Left renal cortex interstitium (tissue), 4 donors: ENCODE measurements at places on chromosomes 2 and 18. TPM values are rescaled to one million over a fixed set of nuclear protein-coding genes. Genes with fewer than 3 reads are reported as not detected.

- DNase-seq: no peak
Measured at GRCh38 chr2:201959626-201960025, 74.0 kb upstream of the FZD7 start.

GRCh38 chr2:43927442-43927841, 68.3 kb downstream of the LRPPRC start:
- no peak for DNase-seq

GRCh38 chr2:216081012-216081411, 597 bp downstream of the PECR start:
- no peak for DNase-seq

DNA sequence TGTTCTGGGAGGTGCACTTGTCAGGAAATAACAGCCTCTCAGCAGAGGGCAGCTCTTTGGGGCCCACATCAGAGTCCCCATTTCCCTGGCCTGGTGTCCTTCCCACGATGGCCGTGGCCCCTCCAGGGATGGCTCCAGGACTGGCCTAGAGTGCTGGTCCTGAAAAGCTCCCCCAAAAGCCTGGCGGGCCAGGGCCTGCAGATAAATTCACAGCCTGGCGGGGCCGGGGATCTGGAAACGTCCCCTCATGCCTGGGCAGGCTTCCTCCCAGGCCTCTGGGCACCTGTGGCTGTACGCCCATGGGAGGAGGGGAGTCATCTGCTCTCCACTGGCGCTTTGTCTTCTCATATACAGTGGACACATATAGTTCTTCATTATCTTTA, 52.6 kb upstream of the HS6ST1 start:
- no peak for DNase-seq

- DNase-seq: no peak
Measured at GRCh38 chr2:226554701-226555100, 244.9 kb downstream of the IRS1 start.

DNA sequence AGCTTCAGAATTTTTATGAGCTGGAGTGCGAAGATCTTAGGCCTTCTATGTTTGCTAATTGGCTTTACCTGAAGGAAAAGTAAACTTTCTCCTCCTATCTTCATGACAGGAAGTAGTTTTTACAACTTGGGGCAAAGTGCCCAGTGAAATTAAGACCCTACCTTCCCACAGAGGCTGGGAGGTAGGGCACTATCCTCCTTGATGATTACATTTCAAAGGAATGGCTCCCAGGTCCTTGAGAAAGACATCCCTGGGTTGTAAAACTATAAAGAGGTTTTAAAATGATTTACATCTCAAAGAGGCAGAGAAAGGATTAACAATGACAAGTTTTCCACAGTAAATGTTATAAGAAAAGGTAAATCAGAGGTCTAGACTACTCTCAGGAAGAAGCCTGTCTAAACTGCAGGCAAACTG, 155.8 kb downstream of the CDH7 start:
- DNase-seq: peak; percentile 47

Gene TMEM178A
- polyA plus RNA-seq: 95.4 TPM

Gene PGAP1
- 24.2 TPM for polyA plus RNA-seq

Gene TUBA4B
- 0.82 TPM for polyA plus RNA-seq

Gene GALR1
- polyA plus RNA-seq: 0.19 TPM

Gene FSIP2
- 3.1 TPM for polyA plus RNA-seq
